ENCODE measurements at places on chromosomes 1 and 21.

GRCh38 chr1:26696654-26697430, 1.0 kb downstream of the ARID1A start:
- DNase-seq: no peak

- DNase-seq: no peak
Measured at GRCh38 chr1:23756676-23757075, 13.4 kb downstream of the ELOA start.

DNA sequence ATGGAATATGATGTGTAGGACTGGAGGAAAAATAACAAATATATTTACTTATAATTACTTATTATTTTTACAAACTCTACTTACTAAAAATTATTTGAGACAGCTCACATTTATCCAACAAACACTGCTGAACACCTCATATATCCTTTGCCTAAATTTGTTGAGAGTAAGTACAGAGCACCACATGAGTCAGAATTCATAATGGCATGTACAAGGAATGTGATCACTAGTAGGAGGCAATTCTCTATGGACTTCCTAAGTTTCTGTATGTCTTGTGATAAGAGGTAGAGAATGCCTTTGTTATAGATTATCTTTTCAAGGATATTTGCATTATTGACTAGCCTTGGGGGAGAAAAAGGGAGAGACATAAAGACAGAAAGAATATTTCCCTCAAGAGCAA, 8.2 kb upstream of the ST6GALNAC3 start:
- no peak for DNase-seq

GRCh38 chr1:63645317-63645716, 52.1 kb downstream of the PGM1 start:
- DNase-seq: no peak

DNA sequence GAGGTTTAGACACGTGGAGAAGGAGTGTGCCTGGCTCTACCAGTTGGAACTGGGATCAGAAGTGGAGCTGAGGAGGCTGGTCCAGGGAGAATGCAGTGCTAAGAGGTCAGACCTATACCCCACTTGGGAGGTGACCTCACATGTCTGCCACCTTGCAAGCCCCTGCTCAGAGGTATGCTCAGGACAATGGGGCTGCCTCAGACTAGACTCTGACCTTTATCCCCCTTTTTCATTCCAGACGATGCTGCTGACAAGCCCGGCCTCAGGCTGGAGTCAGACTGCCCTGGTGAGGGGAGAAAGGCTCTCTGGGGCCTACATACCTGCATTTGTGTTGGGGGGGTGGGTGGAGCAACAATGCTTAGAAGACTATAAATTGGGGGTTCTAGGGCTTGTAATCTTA, 5.2 kb downstream of the KCNJ10 start:
- DNase-seq: no peak

GRCh38 chr1:180953291-180954004, 40.8 kb downstream of the KIAA1614 start:
- no peak for DNase-seq

GRCh38 chr1:66873111-66873510, 51.5 kb downstream of the DNAI4 start:
- no peak for DNase-seq

DNA sequence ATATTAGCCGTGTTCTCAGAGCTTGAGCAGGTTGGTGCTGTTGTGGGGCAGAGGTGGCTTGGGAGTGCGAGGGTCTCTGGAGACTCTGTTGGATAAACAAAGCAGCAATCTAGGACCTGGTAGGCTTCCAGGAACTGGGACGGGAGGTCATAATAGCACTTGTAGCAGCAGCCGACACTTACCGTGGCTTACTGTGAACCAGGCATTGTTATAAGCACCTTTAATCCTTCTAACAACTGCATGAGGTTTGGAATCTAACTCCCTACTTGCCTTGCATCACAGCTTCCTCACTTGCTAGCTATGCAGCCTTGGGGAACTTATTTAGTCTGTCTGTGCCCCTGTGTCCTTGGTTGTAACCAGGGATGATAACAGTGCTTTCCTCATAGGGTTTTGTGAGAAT, 94.9 kb downstream of the NAV1 start:
- no peak for DNase-seq

- no peak for DNase-seq
Measured at GRCh38 chr1:32249831-32250525, 1.1 kb upstream of the LCK start.

DNA sequence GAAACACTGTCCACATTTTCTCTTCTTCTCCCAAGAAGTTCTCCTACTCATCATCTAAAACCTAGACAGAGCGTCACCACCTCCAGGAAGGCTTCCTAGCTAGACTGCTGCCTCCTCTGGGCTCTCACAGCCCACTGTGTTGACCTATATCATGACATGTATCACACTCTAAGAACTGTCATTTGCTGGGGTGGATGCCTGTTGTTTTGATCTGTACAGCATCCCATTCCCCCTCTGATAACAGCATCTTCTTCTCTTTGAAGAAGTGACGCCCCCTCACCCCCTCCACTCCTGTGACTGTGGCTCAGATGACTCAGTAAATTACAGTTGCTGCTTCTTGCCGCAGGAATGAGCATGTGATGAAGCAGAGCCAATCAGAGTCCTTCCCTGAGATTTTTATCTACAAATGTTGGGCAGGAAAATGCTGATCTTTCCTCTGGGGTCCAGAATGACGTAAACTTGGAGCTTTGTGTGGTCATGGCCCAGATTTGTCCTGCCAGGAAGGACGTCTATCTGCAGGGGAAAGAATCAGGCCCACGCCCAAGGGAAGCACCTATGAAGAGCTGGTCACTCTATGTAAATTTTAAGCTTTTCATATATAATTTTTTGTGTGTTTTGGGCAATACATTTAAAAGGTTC, 28.0 kb upstream of the FOXO6 start:
- peak; percentile 31 for DNase-seq

DNA sequence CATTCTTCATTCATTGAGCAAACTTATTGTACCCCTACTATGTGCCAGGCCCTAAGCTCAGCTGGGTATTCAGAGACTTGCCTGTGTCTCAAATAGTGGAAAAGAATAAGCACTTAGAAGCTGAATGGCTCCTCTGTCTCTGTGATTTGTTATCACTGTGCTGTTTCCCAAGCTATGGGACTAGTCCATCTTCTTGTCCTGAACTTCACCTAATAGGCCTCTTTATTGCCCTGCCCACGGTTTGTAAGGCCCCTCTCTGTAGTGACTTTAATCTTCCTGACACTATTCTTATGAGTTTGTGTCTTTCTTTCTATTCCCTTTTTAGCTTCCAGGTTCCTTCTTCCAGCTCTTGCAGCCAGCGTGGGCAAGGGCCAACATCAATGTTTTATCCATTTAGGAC, 85.4 kb upstream of the LPGAT1 start:
- DNase-seq: no peak

DNA sequence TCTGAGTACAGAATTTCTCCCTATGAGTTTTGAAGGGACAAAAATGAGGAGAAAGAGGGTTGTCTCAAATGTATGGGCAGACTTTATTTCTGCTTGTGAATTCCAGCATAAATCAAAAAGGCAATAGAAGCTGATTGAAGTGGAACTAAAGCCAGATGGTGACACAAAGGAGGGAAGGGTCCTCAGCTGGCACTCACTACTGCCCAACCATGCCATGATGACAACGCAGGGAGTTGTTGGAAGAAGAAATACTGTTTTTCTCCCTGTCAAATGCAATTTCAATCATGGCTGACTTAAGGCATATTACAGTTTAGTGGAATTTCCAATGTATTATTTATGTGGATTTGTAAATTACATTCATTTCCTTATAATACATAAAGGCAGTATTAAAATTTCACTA, 805.8 kb downstream of the ADGRL2 start:
- no peak for DNase-seq

- no peak for DNase-seq
Measured at GRCh38 chr1:198929111-198929604, 290.3 kb downstream of the PTPRC start.

- no peak for DNase-seq
Measured at GRCh38 chr21:32207406-32207716, 71.5 kb downstream of the MIS18A start.

- DNase-seq: no peak
Measured at GRCh38 chr1:231636157-231636556, 9.6 kb downstream of the DISC1 start.

- DNase-seq: no peak
Measured at GRCh38 chr1:14648391-14648790, 49.9 kb downstream of the KAZN start.

DNA sequence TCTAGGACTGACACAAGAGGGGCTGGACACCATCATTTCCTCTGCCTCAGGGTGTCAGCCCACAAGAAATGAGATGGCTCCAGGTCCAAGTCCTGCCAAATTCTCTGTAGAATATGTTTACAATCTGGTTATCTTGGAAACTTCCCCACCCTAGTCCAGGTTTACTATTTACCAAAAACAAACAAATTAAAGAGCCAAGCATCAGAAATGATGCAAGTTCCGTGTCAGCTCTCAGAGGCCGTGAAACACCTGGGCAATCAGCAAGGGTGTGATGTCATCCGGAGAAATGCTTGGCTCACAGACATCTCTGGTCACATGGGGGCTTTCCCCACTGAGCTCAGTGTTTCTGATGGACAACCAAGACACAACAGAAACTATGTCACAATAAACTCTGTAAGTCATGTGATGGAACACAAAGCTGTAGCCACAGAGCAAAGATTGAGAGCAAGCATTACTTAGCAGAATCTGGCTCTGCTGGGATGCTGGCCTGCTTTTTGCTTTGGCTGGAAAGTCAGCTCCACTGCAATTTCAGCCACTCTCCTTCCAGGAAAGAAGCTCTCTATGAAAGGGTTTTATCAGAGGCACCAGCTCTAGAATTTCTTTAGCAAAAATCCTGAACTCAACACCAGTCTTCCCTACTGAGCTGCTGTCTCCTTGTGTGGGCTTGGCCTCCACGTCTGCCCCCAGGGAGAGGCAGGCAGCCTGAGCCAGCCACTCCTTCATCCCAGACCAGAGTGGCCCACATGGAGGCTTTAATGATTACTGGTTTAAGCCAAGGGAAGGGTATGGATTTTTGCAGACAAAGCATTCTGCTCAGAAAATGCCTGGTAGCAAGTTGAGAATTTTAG, 55.9 kb downstream of the NENF start:
- DNase-seq: peak; percentile 62

DNA sequence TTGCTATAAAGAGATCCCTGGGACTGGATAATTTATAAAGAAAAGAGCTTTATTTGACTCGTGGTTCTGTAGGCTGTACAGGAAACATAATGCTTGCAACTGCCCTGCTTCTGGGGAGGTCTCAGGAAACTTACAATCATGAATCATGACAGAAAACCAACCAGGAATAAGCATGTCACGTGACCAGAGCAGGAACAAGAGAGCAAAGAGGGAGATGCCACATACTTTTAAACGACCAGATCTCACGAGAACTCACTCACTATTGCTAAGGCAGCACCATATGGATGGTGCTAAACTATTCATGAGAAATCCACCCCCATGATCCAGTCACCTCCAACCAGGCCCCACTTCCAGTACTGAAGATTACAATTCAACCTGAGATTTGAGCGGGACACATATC, 49.8 kb upstream of the RCC1 start:
- DNase-seq: peak; percentile 16

DNA sequence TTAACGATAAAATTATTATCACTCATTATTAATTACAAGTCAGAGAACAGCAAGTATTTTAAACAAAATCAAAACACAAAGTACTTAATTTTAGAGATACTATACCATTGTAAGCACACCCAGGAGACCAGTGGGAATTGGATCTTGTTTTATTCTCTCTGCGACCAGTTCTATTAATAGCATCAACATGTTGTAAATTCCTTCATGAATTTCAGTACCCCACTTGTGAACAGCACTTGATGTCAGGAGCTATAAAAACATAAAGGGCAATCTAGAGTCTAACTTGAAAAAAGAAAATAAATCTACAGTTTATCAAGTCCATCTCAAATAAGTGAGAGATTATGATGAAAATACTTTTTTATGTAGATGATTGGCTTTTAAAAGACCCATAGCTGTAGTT, 42.9 kb downstream of the USP24 start:
- no peak for DNase-seq

GRCh38 chr1:4621646-4622045, 32.8 kb upstream of the AJAP1 start:
- no peak for DNase-seq

- DNase-seq: no peak
Measured at GRCh38 chr21:44750675-44751025, 39.3 kb upstream of the TSPEAR start.

DNA sequence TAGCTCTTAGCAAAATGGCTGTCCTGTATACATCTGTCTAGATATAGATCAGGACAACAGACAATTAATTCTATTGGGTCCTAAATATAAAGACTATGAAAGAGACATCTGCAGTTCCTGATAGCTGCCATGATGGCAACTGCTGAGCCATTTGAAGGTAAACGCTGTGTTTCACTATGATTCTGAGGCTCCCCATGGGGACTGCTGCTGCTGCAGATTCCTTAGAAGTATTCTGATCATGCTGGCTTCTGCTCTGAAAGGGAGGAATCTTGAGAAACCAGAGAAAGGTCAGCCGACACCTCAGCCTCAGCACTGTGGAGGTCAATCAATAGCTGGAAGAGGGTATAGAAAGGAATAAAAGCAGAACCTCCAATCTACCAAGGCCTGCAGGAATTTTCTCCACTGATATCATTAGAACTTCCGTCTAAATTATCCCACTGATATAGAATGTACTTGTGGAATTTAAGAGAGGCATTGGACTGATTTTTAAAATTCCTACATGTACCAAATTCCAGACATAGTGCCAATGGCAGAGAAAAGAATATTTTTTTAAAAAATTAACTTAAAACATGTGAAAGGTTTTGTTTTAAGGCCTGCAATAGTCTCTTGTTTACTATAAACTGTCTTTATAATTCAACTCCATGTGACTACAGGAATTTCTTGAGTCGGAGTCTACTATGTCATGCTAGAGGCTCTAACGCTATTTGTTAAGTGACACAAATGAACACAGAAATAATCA, 53.2 kb downstream of the DDAH1 start:
- no peak for DNase-seq

GRCh38 chr1:205774198-205775014, 876 bp downstream of the RAB29 start:
- no peak for DNase-seq

- DNase-seq: no peak
Measured at GRCh38 chr1:164337885-164338284, 221.1 kb upstream of the PBX1 start.

DNA sequence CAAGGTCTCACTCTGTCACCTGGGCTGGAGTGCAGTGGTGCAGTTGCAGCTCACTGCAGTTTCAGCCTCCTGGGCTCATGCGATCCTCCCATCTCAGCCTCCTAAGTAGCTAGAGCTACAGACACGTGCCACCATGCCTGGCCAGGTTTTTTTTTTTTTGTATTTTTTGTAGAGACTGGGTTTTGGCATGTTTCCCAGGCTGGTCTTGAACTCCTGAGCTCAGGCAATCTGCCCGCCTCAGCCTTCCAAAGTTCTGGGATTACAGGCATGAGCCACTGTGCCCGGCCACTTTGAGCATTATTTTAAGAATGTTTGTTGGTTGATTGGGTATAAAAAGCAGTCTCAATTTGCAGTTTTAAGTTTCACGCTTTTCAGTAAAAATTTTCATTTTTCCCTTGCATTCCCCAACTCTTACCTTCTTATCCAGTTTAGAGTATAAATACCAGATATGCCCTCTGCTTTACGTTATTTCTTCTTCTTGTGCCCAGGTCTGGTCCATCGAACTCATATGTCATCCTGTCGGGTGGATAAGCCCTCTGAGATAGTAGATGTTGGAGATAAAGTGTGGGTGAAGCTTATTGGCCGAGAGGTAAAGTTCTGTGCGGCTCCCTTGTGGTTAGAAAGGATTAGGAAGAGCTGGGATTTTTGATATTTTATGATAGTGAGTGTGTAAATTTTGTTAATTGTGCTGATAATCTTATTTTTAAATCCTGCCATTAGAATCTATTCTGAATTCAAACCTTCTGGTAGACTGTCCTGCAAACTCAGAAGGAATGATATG, 36.0 kb downstream of the FABP3 start:
- DNase-seq: no peak

- DNase-seq: no peak
Measured at GRCh38 chr1:152919071-152919470, 10.7 kb downstream of the IVL start.

Measured in astrocyte of the cerebellum (primary cell).